Stimulated activated CD8-positive, alpha-beta memory T cell treated with anti-CD3 and anti-CD28 coated beads, Interleukin-2, amount 100 ng/mL, for 1 hour (primary cell): ENCODE measurements at places on chromosomes 5 and 9.

GRCh38 chr5:95617057-95617456 lies 2.8 kb upstream of the GPR150 start:
- DNase-seq, result no peak

GRCh38 chr9:126799034-126799433 lies 5.8 kb upstream of the ZBTB43 start:
- DNase-seq, result no peak

DNA sequence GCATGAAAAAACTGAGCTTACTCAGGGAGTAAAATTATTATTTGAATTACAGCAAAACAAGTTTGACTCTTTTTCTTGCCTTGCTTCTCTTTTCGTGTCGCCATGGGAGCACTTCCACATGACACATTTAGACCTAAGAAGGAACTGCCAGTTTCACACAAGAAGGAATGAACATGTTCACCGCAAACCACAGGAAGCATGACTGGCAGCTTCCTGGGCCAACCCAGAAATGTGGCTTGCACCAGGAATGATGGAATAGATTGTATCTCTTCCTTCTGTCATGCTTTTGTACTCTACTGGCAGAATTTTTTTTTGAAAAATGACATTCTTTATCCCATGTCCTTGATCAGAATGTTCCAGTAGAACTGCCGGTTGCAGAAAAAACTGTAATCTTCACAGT lies 32.9 kb upstream of the MAN2A1 start:
- DNase-seq, result no peak

DNA sequence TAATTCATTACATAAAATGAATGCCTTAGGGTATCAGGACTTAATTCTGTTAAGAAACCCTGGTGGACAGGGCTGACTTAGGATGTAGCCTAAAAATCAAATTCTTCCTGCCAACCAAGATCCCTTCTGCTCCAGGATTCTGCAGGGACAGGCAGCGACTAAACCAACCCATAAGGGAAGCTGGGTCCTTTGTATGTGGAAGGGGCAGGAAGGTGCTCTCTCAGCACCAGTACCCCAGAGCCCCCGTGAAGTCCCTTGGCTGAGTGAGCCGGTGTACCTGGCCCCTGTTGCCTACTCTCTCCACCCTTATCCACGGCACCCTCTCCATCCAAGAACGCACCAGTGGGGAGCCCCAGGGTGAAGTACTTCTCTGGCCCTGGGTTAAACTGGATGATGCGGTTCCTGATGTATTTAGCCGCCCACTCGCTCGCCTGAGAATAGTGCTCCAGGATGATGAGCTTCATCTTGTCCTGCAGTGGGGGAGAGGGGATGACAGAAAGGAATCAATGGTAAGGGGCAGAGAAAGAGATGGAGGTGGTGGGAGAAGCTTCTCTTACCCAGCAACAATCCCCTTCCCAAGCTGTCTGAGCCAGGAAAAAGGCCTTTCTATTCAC lies 1.1 kb downstream of the GNPDA1 start:
- no peak for DNase-seq

GRCh38 chr5:2921176-2921575 lies 169.7 kb upstream of the IRX2 start:
- DNase-seq, result no peak
